ENCODE measurements at places on chromosomes 12 and 14.

GRCh38 chr12:117461732-117462131 is 100.3 kb upstream of the NOS1 start:
- no peak for DNase-seq

- no peak for DNase-seq
Observed at GRCh38 chr14:89660166-89660565, 243.1 kb upstream of the FOXN3 start.

- DNase-seq, result no peak
Observed at GRCh38 chr12:42706321-42706720, 116.8 kb upstream of the PRICKLE1 start.

DNA sequence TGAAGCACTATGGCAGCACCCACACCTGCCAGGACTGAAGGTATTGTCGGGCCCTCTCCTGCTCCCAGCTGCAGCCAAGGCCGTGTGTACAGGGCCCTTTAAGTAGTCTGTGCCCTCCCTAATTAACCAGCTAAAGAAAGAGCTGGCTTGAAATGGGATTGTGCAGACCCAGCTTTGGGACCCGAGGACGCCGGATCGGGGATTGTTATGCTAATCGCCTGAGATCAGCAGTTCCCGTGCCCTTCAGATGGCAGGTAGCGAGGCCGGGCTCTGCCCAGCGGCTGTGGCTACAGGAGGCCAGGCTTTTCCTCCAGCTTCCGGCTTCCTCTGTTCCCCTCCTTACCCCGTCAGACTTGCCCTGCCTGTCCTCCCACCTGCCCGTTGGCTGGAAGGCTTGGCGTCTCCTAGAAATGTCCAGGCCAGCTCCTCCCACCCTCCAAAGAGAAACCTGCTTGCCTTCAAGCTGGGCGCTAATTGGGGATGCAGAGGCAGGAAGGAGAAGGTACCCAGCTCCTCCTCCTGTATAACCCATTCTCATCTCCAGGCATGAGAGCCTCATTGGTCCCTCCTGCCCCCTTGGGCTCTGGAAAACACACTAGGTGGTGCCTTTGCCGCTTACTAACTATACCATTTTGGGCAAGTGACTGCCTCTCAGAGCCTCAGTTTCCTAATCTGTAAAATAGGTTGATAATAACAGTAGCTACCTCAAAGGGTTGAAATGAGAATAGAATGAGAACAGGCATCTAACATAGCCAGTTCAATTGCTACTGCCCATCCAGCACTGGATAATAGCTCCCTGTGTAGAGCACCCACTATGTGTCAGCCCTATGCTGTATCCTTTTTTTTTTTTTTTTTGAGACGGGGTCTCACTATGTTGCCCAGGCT is 25.8 kb upstream of the MSI1 start:
- peak; percentile 49 for DNase-seq

DNA sequence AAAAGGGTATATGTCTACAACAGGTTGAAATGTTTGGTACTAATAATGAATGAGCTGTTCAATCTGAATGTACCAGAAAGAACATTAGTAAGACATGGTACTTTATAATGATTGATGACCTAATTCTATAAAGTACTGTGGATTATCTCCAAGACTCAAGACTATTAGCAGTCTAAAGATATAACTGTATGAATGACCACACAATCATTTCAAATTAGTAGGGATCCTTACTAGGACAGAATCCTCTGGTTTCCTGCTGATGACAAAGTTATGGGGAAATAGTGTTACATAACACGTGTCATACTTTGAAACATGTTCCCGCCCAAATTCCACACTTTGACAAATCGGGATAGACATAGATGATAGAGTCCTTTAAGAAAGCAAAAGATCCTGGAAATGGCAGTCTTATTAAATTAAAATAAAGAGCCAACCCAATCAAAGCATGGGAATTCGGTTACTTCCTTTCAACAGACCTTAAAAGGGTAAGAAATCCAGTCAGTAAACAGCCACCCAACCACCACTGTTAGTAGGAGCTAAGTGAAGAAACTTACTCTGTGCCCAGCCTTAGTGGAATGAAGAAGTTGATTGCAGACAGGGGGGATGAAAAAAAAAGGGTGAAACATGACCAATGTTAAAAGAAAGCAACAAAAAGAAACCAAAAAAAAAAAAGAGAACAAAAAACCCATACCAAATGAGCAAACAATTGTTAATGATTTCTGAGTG is 2.8 kb downstream of the VPS29 start:
- no peak for DNase-seq

- DNase-seq, result no peak
Observed at GRCh38 chr14:67467134-67467533, 21.4 kb downstream of the TMEM229B start.

GRCh38 chr14:31228533-31228932 is 20.9 kb upstream of the HECTD1 start:
- DNase-seq, result no peak

- DNase-seq, result no peak
Observed at GRCh38 chr14:44662250-44662891, 155.3 kb upstream of the FSCB start.

GRCh38 chr14:50109342-50109741 is 7.0 kb downstream of the VCPKMT start:
- no peak for DNase-seq

DNA sequence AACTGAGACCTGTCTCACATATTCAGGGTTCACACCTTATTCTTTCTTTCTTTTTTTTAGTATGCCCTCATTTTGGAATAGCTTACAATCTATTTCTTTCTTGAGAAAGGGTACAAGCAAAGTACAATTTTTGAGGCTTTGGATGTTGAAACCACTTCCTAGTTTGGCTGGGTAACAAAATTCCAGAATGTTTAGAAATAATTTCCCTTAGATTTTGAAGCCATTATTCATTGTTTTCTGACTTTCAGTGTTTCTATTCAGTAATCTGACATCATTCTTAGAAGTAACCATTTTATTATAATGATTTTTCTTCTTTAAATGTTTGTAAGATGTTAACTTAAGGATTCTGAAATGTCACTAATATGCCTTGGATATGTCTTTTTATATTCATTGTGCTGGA is 28.2 kb downstream of the ST8SIA1 start:
- DNase-seq, result no peak

GRCh38 chr12:126093908-126094307 is 1028.7 kb downstream of the AACS start:
- DNase-seq, result peak; percentile 22

- DNase-seq, result no peak
Observed at GRCh38 chr12:102423462-102423861, 56.9 kb downstream of the IGF1 start.

- no peak for DNase-seq
Observed at GRCh38 chr14:106522990-106523389, 996.6 kb downstream of the TMEM121 start.

DNA sequence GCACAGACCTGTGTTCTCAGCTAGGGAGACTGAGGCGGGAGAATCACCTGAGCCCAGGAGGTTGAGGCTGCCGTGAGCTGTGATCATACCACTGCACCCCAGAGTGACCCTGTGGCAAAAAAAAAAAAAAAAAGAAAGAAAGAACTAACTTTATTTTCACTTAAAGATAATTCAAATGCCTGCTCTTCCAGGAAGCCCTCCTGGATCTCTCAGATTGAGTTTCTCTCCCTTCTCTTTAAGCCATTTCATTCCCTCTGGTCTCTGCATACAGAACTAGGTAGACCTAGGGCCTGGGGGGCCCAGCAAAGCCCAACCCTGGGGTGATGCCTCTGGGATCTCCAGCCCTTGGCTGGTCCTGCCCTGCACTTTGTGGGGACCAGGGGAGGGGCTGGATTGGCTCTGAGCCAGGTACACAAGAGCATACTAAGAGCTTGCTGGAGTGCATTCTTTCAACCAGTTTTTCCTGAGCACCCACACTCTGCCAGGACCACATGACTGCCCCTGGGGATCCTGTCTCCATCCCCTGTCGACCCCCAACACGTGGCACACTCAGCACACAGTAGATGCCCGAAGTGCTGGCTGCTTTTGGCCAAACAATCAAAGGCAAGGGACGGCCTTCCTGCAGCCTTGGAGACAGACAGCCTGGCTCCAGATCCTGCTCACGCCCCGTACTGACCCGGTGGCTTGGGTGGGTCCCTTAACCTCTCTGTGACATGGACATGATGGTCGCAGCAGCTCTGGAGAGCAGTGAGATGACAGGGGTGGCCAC is 52.7 kb downstream of the CYP46A1 start:
- no peak for DNase-seq

DNA sequence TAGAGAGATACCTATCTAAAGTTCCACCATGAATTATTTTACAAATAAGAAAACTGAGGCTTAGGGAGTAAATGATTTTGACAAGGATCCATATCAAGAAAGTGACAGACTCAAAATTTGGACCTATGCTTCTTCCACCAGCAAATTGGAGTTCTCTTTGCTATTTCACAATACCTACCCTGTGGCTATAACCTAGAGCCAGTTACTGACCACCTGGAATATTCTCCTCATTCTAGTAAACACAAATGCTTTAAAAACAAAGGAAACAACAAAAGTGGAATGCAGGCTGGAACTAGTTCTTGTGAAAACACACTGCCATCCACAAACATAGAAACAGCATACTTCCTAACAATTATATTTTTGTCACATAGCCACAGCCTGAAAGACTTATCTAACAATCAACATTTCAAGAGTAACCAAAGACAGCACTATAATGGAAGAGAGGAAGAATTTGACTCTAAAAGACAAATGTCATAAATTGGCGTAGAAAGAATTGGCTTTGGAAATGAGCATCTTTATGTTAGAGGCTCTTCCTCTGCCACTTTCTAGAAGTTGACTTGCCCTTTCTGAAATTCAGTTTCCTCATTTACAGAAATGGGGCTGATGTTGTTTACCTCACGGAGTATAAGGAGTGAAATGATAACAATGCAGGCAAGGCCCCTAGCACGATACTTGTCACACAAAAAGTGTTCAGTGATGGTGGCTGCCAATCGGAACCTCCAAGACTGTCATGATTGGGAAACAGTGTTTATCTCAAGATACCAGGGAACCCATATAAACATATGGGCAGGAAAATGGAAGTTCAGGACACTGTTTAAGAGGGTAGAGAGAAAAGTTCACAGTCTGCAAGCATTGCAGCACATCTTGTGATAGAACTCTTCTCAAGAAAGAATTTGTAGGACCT is 138.6 kb upstream of the LGR5 start:
- no peak for DNase-seq

- no peak for DNase-seq
Observed at GRCh38 chr12:64894827-64895475, 70.5 kb downstream of the TBC1D30 start.

- no peak for DNase-seq
Observed at GRCh38 chr12:68910128-68910527, 22.8 kb downstream of the CPM start.

DNA sequence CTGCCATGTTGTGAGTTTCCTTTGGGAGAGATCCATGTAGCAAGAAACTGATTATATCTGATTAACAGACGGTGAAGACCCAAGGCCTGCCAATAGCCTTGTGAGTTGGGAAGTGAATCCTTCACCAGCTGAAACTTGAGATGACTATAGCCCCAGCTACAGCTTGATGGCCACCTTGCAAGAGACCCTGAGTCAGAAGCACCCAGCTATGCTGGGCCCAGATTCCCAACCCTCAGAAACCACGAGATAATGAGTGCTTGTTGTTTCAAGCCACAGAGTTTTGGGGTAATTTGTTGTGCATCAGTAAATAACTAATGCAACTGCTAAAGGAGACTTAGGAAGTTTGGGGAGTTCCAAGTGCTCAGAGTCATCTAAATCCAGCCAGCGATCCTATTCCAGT is 80.3 kb downstream of the AVPR1A start:
- DNase-seq, result no peak

- DNase-seq, result no peak
Observed at GRCh38 chr12:123075087-123075645, 75.7 kb downstream of the PITPNM2 start.

GRCh38 chr14:105938055-105938863 is 411.9 kb downstream of the TMEM121 start:
- DNase-seq, result no peak

DNA sequence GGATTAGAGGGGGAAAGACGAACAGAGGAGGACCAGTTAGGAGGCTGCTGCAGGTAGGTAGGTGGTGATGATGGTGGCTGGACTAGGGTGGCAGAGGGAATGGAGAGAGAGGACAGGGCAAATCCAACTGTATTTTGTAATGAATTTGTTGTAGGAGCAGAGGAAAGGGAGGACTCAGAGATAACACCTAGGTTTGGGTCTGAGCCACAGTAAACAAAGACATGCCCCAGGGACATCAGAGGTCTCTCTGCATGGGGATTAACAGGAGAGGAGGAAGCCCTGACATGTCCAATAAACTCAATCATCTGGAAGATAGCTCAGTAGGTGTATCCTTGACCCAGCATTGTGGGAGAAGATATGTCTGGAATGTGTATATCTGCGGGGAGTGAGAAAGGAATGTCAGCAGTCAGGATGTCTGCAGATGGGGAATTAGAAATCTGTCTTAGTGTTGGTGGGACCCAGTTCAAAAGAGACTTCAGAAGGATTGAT is 4.7 kb upstream of the SLC48A1 start:
- no peak for DNase-seq

- DNase-seq, result no peak
Observed at GRCh38 chr12:106840243-106840642, 65.8 kb downstream of the RIC8B start.

Data from NCI-H1105 treated with DMSO at 0.1 percent for 48 hours (cell line).